Cerebellar nuclear complex (tissue), 1 donor: ENCODE measurements at places on chromosomes 7 and 10.
A peak's percentile ranks its signal among the peaks of the same experiment; 100 is the strongest.

- DNase-seq: no peak
These were observed 669.1 kb upstream of the NRP1 start for GRCh38 chr10:34003561-34003960.

GRCh38 chr10:103888113-103888841 is 29.7 kb downstream of the STN1 start:
- peak; percentile 56 for DNase-seq

DNA sequence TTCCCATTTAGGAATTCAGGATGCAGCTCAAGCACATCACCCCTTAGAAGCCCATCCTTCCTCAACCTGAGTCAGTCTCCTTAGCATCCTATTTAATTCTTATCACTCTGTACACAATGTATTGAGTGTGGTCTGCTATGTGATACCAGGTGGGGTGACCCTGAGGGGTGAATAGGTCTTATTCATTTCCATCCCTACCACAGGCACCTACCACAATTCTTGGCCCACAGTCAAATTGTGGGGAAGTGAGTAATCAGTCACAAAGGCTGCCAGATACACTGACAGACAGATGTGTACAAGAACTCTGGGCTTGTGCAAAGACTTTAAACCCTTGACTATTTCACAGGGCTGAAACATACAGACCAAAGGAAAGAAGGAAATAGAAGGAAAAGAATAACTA is 560.5 kb downstream of the PARD3 start:
- DNase-seq: no peak

DNA sequence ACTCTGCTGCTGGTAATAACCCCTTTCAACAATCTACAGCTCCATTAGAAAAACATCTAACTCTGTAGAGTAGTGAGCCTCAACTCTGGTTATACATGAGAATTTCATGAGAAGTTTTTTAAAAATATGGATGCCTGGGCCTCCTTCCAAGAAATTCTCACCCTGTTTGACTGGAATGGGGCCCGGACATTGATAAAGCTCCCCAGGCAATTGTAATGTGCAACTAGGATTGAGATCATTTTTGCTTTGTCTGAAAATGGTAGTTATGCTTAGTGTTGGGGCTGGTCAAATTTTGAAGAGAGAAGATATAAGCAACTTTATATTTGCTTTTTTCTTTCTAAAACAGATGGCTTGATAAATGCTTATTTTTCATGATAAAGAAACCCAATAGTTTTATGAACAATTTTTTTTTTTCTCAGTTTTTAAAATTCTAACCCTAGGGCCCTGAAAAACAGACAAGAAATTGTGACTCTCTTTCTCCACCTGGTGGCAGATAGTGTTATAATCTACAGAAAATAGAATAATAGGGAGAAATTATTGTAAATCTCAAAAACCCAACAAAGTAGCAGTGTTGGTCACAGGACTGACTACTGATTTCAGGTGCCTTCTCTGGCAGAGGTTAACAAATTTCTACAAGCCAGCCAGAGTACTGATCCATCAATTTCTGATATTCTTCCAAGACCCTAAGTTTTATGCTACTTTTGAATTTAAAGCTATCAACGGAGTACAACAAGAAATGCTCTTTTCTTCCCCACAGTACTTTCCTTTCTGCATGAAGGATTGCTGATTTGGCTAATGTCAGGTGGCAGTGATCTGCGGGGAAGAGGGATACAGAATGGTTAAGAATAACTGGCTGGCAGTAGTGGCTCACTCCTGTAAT is 174.8 kb downstream of the DKK1 start:
- no peak for DNase-seq

- DNase-seq: no peak
These were observed 7.6 kb downstream of the CUBN start for GRCh38 chr10:17122052-17122451.

DNA sequence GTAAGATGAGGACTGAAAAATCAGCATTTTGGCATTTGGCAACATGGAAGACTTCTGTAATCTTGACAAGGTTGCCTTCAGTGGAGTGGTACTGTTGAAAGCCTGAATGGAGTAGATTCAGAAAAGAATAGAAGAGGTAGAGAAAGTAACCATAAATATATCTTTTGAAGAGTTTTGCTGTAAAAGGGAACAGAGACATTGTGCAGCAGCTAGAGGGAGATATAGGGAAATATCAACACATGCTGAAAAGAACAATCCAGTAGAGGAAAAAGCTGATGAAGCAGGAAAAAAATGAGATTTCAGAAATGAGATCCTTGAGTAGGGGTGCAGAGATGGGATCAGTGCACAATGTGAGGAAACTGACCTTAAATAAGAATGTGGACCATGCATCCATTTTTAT is 60.0 kb downstream of the RAPGEF5 start:
- no peak for DNase-seq

DNA sequence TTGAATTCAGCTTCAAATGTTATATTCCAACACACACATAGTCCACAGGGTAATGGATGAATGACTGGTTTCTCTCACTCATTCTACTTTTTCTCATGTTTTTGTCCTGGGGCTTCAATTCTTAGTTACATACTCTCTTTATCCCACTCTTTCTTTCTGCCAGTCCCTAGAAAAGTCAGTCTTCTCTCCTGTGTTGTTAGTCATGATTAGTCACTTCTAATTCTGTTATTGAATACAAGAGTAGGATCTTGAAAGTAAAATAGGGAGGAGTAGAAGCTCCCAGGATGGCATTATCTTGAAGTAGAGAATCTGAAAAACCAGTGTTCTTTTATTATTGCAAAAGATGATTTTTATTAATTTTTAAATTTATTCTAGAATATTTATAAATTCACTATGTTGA is 45.5 kb upstream of the CALCR start:
- DNase-seq: no peak

GRCh38 chr7:13641714-13642113 is 347.8 kb downstream of the ETV1 start:
- DNase-seq: no peak

GRCh38 chr7:148521271-148521670 is 69.3 kb upstream of the C7orf33 start:
- no peak for DNase-seq

GRCh38 chr10:77168861-77169260 is 468.7 kb downstream of the KCNMA1 start:
- DNase-seq: no peak

DNA sequence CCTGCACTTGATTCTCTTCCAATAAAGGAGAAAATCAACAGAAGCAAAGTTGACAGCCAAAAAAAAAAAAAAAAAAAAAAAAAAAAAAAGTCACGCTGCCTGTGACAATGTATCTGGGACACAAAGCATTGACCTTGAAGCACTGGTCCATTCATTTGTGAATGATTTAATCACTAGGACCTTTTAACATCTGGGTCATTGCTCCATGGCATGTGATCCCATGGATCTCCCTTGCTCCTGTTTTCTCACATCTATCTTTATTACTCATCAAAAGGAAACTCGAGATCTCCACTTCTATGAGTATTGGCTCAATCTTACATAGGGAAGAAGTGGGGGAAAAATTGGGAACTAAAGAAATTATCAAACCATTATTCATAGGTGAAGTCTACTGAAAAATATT is 89.6 kb upstream of the SMIM30 start:
- no peak for DNase-seq

DNA sequence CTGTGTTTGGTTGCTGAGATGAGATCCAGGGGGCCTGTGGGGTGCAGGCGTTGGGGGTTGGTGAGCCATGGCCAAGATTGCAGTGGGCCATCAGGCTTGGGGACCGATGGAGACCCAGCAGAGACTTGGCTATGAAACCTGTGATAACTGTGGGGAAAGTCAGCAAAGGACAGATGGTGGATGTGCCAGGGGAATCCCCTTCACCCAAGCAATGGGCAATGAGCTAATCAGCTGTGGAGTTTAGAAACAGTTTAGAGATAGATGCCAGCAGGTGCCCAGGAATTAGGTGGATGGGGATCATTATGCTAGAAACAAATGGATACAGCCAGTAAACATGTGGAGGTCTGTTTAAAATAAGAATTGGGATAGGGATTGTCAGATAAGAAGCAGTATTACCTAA is 151.4 kb upstream of the FERD3L start:
- DNase-seq: no peak

DNA sequence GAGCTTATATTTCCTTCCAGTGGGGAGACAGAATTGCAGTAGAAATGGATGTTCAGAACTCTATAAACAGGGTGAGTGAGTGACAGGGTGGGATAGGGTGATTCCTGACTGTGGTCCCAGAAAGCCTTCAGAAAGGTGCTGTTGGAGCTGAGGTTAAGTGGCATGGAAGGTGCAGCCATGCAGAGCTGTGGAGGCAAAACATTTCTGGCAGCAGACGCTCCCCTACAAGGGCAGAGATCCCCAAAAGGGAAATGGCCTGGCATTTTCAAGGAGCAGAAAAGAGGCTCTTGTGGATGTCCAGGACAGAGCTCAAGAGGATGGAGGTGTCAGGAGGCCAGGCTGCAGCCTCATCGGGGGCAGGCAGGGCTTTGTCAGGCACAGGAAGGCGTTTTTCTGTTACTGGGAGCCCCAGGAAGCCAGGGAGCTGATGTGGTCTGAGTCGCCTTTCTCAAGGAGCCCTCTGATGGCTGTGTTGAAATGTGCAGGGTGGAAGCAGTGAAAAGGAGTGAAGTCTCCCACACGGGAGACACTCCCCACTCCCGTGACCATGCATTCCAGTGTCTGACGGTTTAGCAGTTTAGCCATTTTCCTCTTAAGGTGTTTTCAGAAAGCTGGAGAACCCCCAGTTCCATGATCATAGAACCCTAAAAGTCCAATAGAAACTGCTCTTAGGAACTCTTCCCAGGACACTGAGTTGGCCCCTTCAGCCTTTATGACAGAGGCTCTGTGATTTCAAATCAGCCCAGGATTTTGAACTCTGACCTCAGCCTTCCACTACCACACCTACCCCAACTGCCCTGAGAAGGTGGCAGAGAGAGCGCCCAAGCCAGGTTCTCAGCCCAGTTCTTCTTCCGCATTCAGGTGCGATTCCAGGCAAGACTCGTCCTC is 96.2 kb downstream of the C10orf105 start:
- DNase-seq: no peak

GRCh38 chr7:124618871-124619270 is 146.7 kb downstream of the GPR37 start:
- DNase-seq: no peak

GRCh38 chr7:55651057-55651456 is 78.8 kb upstream of the VOPP1 start:
- no peak for DNase-seq

- no peak for DNase-seq
These were observed 151.8 kb upstream of the AHR start for GRCh38 chr7:17146621-17147020.

DNA sequence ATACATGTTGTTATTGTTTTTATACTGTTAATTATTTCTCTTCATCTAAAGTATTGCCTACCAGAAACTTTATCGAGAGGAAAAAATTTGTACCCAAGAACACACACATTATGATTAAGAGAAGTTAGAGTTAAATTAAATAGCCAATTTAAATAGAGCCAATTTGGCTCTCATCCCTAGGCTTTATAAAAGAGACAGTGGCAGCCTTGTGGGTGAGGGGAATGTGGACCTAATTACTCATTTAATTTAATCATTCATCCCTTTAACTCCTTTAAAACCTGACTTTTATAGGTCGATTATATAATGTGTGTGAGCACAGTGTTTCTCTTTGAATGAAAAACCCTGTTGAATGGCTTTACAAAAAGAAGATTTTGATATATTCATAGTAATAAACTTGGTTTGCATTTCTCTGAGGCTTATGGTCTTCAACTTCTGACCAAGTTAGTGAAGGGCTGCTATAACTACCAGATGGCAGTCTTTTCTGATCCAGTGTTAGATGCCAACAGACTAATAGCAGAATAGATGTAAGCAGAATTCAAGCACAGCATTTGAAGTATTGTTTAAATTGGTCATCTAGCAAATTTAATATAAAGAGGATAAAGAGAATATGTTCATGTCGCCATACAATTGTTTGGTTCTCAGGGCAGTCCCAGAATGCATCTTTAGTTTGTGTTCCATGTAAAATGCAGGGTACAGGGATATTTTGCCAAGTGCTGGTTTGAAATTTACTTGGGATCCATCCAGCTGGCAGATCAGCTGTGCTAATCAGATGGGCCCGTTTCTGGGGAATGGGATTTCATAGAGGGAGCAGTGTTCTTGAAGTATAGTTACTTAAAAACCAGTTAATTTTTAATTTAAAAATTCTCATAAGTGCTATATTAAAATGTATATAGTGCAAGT is 25.3 kb downstream of the ADD3 start:
- no peak for DNase-seq

GRCh38 chr10:125152450-125153368 is 7.7 kb downstream of the CTBP2 start:
- DNase-seq: peak; percentile 78

DNA sequence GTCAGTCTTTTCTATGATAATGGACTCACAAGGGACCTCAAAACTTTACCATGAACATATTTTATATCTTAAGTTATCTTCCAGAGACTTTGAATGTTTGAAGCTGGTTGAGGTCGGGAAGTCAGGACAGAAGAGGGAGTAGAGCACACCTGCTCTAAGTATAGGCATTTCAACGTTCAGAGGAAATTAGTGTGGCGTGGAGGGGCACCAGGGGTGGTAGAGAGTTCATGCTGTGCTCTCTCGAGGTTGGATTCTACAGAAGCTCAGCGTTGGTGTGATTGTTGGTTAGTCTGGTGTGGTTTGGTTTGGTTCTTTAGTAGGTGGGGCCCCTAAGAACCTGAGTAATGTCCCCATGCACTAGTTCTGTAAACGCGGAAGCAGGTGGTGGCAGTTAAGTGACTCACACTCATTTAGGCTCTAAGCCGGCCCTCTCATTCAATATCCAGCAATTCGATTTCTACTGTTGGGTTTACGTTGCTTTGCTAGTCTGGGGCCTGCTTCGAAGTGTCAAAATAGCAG is 19.8 kb downstream of the CNTNAP2 start:
- no peak for DNase-seq

DNA sequence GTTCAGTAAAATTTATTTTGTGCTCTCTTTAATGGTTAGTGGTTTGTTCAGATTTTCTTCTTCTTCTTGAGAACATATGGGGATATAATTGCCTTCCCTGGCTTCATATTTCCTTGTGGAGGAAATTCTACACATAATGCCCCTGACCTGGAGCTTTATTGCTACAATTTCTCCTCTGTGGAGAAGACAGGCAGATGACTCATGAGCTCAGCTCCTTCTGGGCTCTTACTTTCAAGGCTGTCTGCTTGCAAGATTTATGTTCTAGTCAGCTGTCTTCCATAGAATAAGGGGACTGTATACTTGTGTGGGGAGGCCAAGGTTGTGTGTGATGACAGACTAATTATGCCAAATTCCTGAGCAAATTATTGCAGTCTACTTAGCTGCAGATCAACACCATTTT is 1.6 kb downstream of the LRRD1 start:
- DNase-seq: no peak

DNA sequence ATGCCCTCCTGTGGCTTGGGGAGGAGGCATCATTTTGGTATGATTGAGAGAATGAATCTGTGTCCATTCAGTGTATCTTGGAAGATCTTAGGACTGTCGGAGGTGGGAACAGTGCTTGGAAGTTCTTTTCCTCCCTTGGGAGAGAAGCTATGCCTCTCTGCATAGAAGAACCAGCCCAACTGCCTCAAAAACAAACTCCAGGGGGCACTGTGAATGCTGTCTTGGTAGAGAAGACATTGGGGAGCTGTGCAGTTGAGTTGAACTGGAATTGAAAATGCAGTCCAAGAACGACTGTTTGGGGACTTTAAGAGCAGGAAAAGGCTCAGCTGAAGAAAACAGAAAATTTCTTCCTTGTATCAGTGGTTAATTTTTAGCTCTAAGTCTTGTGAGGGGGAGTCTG is 4.9 kb upstream of the GJD4 start:
- DNase-seq: no peak

GRCh38 chr7:70997261-70997660 is 134.7 kb upstream of the GALNT17 start:
- no peak for DNase-seq
